Fibroblast of villous mesenchyme (primary cell): ENCODE measurements at places on chromosomes 5 and 9. TPM values are rescaled to one million over a fixed set of nuclear protein-coding genes. Genes with fewer than 3 reads are reported as not detected.

Gene FYB1
- total RNA-seq, result not detected in 2 replicates

GRCh38 chr9:76624391-76625048, 139.7 kb upstream of the PCA3 start:
- no peak for DNase-seq

- DNase-seq, result no peak
These were observed 18.4 kb downstream of the ZDHHC11B start for GRCh38 chr5:765948-766631.

GRCh38 chr9:89756891-89757537, 152.2 kb downstream of the GADD45G start:
- no peak for DNase-seq

DNA sequence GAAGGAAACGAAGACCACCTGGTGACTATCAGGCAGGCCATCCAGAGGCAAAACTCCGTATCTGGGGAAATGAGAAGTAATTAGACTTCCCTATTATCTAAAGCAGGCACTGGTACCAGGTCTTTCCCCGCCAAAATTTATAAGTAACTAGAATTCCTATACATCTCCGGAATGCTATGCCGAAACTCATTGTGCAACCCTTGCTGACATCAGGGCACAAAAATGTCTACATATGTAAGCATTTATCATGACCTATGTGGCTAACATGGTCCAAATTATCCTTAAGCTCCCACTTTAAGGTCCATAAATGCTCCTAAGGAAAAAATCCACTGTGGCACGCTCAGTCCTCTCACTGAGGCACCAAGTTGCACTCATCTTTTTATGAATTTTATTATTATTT, 17.8 kb downstream of the ACTL7B start:
- peak; percentile 34 for DNase-seq

GRCh38 chr5:95027151-95027721, 257.7 kb downstream of the MCTP1 start:
- DNase-seq, result peak; percentile 6

DNA sequence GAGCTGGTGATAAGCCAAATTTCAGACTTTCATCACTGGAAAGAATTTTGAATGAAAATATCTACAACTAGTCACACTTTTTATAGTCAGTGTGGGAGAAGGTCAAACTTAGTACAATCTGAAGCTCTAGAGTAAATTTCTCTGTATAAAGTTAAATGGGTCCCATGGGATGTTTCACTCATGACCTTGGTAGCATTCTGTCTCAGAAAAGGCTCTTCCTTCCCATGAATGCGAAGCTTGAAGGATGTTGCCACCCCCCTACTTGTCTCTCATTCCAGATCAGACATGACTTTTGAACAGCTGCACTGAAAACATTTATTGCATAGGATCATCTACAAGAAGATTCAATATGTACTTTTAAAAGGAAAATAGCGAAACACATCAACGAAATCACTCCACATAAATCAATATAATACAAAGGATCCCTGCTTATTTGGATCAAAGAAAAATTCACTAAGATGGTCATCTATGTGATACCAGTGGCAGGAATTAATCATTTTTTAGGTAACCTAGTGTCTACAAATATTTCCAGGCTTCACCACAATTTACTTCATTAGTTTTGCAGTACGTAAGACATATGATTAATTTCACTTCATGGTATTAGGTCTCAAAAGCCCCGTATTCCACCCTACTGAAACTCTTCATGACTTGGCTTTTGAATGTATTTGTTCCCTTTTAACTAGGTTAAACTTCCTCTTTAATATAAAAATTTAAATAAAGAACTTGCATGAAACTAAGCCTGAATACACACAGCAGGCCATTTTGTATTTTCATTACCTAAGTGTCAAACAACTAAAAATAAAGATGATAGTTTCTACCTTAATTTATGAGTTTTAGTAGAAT, 4.4 kb downstream of the ST8SIA4 start:
- DNase-seq, result no peak

DNA sequence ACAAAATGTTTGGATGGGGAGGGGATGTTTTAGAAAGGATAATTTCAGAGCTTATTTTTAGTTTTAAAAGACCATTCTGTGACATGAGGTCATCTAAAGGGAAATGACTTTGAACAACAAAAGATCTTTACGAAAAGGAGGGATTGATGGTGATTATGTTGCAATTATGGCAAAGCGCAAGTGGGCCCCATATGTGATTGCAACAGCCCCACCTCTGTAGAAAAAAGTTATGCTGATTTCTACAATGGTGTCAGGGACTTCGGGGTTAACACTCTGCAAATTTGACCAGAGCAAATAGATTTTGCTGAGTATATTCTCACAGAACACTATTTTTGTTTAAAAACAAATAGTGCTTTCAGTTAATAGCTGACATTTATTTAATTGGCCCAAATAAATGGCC, 312.8 kb downstream of the NSG2 start:
- no peak for DNase-seq

DNA sequence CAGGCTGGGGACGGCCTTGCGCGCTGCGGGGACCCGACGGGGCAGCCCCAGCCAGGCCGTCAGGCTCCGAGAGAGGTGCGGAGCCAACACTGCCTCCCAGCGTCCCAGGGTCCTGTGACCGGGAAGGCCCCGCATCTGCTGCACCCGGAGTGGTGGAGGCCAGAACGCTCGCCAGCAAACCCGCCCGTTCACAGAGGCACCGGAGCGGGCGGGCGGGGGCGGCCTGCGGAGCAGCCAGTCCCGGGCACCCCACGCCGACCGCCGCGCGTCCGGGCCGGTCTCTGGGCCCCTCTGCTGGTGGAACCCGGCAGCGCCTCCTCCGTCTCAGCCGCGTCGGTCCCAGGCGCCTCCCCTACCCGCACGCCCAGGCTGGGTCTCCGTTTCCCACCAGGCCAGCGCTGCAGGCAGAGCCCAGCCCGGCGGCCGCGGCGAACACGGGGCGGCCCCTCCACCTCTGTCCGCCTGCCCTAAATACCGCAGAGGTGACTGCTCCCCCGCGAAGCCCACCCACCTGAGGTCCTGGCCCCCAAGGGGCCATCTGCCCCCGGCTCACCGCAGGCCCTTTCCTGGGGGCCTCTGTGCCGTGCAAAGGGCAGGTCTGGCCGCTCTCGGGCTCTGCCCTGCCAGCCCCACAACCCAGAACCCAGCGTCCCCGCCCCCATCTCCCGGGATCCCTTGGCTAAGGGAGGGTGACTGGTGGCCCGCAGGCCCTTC, 15.9 kb downstream of the EXD3 start:
- peak; percentile 59 for DNase-seq

GRCh38 chr9:133602277-133602676, 6.9 kb downstream of the FAM163B start:
- no peak for DNase-seq

Gene GHR
- 0.97 and 2.2 TPM in 2 replicates for total RNA-seq

Gene TLX3
- not detected in 2 replicates for total RNA-seq

GRCh38 chr5:64161420-64161819, 4.2 kb upstream of the RNF180 start:
- DNase-seq, result no peak

GRCh38 chr5:34959323-34959722, 30.0 kb downstream of the DNAJC21 start:
- DNase-seq, result peak; percentile 85

- DNase-seq, result no peak
These were observed 214.6 kb upstream of the CCNH start for GRCh38 chr5:87627363-87627762.
